GM23338 (cell line): ENCODE measurements at places on chromosomes 1 and 21.
A peak's percentile ranks its signal among the peaks of the same experiment; 100 is the strongest.

DNA sequence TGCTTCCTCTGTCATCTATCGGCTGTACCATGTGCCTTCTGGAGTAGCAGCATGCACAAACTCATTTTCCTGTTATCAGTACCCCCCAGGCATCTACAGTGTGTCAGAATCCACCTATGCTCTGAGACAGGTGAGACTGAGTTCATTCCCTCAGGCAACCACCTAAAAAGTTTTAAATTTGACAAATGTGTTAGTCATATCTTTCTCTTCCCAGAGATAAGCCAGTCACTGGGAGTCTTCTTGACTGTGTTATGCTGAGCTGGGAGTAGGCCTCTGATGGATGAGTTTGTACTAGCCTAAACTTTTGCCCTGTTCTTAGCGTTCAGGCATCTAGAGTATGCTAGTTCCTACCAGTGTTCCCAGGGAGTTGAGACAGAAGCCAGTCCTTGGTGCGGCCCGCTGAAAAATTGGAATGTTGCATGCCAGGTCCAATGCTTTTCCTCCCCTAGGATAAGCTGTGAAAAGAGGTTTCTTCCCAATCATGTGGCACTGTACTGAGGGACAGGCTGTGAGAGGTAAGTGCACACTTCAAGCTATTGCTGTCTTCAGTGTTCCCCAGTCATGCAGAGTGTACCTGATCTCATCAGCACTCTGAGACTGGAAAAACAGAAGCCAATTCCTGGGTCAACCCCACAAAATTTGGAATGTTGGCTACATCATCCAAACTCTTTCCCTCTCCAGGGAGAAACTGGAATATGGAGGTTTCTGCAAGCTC is 1202.3 kb downstream of the NCAM2 start:
- no peak for DNase-seq

DNA sequence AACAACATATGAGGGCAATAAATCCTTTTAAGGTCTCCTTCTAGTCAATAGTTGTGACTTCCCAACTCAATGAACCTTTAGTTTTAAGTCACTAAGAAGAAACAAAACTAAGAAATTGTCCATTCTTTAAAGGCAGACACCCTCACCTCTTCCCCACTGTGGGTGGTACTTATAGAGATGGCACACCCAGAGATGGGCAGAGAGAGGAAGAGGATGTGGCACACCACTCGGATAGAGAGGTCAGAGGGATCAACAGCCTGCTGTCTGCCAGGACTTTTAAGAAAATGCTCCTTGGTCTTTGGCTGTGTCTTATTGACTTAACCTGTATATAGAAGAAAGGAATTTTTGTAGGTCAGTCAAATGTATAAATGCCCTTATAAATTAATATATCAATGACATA is 45.1 kb downstream of the FASLG start:
- DNase-seq: no peak

DNA sequence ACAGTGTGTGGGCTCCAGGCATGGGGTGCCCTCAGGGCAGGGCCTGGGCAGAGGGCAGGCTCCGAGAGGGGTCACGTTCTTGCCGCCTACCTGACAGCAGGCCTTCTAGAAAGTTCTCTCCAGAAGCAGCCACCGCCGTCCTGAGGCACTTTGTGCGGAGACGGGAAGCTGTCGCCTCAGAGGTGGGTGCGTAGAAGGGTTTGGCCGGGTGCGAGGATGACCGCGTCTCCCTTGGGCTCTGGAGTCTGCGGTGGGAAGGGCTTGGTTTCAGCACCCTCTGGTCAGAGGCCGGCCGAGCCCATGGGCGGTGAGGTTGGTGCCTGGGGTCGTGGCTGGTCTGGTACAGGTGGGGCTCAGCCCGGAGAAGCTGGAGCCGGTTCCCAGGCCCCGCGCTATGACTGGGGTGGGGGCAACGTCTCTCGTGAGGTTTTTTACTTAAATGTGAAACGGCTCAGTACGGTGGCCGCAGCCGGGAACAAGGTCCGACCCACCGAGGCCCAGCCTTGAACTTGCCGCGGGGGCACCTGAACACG is 10.1 kb upstream of the TTLL10 start:
- DNase-seq: no peak

- DNase-seq: no peak
Observed at GRCh38 chr1:218414060-218414728, 69.1 kb downstream of the TGFB2 start.

GRCh38 chr21:25657140-25657539 is 18.1 kb downstream of the JAM2 start:
- DNase-seq: no peak

- no peak for DNase-seq
Observed at GRCh38 chr1:219928791-219929118, 398 bp upstream of the SLC30A10 start.

- no peak for DNase-seq
Observed at GRCh38 chr1:97007840-97008604, 286.4 kb downstream of the PTBP2 start.

DNA sequence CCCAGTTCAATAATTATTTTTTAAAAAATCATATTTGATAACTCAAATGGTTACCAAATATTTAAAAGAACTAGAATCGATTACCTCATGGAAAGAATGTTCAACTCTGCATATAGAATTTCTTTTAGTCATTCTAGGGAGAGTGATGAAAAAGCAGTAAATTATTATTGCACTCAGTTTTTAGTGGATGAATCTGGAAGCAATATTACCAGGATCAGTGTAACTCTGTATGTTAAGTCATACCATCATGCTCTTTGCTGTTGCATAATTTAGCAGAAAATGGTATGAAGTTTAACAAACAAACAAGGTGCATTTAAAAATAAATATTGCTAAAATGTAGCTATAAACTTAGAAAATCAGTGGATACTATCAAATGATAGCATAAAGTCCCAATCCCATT is 46.1 kb upstream of the ARHGAP29 start:
- no peak for DNase-seq

GRCh38 chr1:1358433-1359271 is at the start of gene MXRA8:
Gene MXRA8 (minus strand): TSS chr1:1358555. CDS start chr1:1358504, 51 bp downstream.
- peak; percentile 58 for DNase-seq

DNA sequence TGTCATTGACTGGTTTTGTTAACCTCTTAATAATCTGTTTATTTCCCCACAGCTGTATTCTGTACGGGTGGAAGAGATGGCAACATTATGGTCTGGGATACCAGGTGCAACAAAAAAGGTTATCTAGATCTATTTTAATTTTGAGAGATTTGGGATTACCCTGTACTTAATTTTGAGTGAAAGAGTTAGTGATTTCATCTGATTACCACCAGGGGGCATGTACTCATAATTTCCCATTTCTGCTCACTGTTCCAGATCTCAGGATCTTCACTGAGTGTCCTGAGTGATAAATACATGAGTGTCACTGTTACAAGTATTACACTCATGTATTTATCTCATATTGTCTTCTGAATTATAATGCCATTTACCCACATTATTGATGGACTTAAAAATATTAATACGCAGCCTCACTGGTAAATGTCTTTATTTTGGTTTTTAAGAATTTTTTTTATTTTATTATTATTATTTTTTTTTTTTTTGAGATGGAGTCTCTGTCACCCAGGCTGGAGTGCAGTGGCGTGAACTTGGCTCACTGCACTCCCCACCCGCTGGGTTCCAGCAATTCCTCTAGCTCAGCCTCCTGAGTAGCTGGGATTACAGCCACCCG is 27.4 kb downstream of the DTL start:
- peak; percentile 17 for DNase-seq

GRCh38 chr21:45820171-45821091 is 161.1 kb upstream of the COL6A1 start:
- peak; percentile 96 for DNase-seq

- DNase-seq: no peak
Observed at GRCh38 chr1:64892576-64893573, 73.5 kb downstream of the JAK1 start.

DNA sequence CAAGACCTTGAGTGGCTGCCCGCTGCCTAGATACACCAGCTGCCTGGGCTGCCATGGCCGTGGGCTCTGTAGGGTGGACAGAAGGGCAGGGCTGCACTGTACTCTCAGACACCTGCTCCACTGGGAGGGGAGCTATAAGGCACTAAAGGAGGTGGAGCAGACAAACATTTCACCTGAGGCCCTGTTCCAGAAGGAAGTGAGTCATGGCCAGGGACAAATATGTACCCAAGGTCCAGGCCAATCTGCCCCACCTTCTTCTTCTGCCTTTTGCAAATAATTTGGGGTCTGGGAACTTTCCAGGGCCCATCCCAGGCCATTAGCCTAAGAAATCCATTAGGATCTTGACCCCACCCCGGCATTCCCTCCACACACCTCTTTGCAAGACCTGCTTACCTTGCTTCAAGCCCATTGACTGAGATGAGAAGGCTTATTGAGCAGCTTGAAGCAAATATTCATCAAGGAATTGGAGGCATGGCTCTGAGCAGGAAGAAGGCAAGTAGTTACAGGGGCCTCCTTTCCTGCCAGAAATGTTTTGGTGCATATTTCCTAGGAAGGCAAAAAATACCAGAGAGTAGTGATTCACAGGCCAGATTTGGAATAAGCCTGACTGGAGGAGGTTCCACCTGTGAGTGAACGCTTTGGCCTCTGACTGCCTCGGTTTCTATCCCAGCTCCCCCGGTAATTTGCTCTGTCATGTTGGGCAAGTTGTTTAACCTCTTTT is at the start of gene CAPN8:
Gene CAPN8 (minus strand): TSS at position 110 of the 721 bp plus-strand sequence. CDS start 55 bp downstream, at position 55.
- DNase-seq: no peak

- peak; percentile 3 for DNase-seq
Observed at GRCh38 chr1:20328201-20328600, 37.5 kb downstream of the VWA5B1 start.

DNA sequence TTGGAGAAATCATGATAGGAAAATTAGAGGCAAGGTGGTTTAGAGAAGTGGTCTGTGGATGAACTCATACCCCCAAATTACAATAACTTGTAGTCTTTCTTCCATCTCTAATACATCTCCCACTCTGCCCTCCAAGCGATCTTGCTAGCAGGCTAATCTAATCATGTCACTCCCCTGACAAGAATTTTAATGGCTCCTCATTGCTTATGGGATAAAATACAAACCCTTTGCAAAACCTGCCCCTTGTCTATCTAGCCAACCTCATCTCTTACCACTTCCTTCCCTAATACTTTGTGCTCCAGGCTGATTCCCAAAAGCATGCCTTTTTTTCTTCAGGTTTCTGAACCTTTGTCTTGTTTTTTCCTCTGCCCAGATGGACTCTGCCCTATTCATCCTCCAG is 71.3 kb upstream of the LRRN2 start:
- no peak for DNase-seq

DNA sequence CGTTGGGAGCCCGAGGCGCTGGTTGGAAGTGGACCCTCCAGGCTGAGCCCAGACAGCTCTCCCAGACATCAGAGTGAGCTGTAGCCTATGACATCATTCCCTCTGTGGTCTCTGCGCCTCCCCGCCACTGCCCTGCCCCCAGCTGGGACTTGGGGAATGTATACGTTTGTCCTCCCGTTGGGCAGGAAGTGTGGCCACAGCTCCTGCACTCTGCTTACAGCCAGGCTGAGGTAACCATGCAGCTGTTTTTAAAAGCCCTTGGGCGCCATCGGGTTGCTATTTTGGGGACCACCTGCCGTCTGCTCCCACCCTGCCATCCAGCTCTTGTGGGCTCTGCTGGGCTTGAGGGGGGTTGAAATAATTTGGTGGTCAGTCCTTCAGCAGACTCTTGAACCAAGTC is 7.8 kb downstream of the VASH2 start:
- no peak for DNase-seq

GRCh38 chr1:9537863-9538668 is 1.2 kb upstream of the SLC25A33 start:
- no peak for DNase-seq

DNA sequence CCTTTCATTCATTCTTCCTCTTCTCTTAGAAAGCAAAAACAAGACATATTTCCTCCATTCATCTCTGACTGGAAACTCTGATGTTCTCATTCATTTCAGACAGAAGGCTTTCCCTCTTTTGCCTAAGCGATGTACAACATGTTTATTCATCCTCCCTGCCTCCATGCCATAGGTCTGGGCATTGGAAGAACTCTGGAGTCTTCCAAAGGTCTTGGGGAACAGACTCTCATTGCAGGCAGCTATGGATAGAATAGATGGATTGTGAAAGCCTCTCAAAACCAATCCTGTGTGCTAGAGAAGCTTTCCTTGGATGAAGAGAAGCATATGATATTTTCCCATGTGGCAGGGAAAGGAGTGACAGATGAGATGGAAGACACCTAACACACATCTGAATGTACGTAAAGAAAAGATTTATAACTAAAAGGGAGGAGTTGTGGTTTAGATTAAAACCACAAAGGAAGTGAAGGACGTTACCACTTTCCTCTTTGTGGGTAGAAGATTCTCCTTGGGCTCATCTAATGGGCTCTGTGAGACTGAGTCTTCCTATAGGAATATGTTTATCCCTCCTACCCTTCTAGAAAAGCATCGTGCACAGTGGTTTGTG is 38.7 kb downstream of the BCL9 start:
- DNase-seq: no peak

DNA sequence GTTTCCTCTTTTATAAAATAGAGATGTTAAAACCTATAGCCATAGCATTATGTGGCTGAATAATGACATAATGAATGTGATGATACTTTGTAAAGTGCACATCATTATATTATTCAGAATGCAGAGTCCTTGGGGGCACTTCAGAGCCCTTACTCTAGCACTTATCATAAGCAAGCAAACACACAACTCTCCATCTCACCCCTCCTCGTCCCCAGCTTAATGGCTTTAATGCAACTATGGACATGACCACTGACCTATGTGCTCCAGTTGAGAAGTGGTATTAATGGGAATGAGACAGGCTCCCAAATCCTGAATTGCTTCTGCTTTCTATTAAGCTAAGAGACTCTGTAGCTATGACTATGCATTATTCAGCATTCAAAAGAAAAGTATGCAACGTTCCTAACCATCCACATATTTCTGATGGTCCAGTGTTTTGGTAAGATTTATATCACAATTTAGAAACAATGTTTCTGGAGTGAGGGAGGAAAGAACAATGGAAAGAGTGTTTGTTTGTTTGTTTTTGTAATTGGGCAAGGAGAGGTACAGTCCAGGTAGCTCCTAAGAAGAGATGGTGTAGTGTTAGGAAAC is 194.0 kb upstream of the PLXNA2 start:
- no peak for DNase-seq

- no peak for DNase-seq
Observed at GRCh38 chr1:169495046-169495775, 9.5 kb upstream of the SLC19A2 start.

DNA sequence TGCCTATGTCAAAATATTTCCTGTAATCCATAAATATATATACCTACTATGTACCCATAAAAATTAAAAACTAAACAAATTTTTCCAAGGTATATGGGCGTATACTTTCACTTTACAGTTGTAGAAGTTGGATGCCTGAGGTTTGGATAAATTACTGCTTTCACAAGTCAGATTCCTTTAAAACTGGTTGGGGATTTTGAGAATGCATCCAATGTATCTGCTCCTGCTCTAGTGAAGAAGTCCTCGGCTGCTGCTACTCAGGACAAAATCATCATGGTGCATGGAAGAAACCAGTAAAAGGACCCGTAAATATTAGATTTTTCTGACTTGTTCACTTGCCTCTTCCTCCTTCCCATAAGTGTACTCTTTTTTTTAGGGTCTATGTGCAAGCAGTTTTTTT is 841.1 kb downstream of the USP25 start:
- DNase-seq: no peak

DNA sequence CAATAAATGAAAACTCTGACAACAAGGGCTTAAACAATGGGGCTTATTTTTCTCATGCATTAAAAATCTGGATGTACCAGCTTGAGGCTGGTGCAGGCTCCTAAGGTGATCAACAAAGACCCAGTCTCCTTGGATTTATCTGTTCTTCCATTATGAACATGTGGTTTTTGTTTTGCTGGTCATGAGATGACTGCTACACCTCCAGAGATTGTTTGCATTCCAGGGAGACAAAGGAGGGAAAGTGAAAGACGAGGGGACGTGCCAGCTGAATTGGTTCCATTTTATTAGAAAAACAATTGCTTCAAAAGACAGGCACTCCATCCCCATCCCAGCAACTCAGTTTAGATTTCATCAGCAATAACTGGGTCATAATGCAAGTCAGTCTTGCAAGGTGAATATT is 90.9 kb upstream of the KCNK1 start:
- DNase-seq: peak; percentile 77
